ENCODE measurements at places on chromosomes 5 and 9. TPM values are rescaled to one million over a fixed set of nuclear protein-coding genes. Genes with fewer than 3 reads are reported as not detected.

- DNase-seq, result no peak
These were observed 16.8 kb upstream of the JADE2 start for GRCh38 chr5:134508521-134509195.

DNA sequence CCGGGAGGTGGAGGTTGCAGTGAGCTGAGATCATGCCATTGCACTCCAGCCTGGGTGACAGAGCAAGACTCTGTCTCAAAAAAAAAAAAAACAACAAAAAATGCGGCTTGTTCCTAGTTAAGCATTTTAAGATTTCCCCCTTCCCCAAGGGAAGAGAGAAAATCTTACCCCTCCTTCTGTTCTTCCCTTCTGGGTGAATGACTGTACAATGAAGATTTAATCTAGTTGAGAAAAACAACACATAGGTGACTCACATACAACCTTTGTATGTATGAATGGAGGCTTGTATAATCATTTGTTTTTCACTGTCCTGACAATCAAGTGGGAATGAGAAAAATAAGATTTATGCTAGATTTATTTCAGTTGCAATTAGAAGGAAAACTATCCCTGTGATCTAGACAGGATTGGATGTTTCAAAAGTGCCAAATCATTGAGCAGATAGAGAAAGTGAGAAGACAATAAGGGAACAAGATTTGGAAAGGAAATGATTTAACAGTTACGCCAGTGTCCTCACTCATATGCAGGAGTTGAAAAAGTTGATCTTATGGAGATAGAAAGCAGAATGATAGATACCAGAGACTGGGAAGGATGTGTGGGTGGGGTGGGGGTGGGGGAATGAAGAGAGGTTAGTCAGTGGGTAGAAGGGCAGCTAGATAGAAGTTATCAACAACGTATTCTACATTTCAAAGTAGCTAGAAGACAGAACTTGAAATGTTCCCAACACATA is 16.7 kb downstream of the GDA start:
- no peak for DNase-seq

DNA sequence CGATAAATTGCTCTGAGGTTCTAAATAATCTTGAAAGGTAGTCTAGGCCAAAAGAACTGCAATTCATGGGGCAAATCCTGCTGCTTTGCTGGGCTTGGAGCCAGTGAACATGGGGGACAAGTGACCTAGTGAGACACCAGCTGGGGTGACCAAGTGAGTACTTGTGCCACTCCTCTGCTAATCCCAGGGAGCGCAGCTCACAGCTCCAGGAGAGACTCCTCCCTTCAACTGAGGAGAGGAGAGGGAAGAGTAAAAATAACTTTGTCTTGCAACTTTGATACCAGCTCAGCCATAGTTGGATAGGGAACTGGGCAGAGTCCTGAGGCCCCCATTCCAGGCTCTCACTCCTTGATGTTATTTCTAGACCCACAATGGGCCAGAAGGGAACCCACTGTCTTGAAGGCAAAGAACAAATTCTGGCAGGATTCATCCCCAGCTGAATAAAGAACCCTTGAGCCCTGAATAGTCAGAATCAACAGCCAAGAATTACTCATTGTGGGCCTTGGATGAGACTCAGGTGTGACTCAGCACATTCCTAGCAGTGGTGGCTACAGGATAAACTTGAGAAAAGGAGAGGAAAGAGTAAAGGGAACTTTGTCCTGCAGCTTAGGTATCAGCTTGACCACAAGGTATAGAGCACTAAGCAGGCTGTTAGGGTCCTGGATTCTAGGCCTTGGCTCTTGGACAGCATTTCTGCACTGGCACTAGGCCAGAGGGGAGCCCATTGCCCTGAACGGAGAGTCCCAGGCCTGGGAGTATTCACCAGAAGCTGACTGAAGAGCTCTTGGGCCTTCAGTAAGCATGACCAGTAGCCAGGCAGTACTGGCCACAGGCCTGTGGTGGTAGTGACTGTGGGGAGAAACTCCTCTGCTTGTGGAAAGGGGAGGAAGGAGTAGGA is 288.3 kb upstream of the CDH18 start:
- DNase-seq, result no peak

- no peak for DNase-seq
These were observed 20.8 kb downstream of the SNCAIP start for GRCh38 chr5:122332599-122333555.

DNA sequence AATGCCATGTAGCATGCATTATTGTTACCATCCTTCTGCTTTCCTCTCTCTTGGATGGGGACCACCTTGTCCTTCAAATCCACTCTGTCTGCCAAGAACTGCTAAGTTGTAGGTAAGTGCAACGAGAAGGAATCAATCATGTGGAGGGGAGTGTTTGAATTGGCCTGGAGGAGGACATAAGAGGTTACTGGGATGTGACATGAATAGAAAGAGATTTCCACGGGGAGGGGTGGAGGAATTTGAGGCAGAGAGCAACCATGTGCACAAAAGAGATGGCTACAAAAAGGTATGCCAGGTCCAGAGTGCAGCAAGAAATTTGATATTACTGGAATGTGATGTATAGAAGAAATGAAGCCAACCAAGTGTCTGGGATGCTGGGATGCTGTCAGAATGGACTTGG is 648.9 kb upstream of the KLF4 start:
- no peak for DNase-seq

GRCh38 chr9:5185220-5185840 is at the start of gene INSL6:
INSL6 (minus strand) TSS chr9:5185639; CDS start chr9:5185602, 37 bp downstream.
- no peak for DNase-seq

DNA sequence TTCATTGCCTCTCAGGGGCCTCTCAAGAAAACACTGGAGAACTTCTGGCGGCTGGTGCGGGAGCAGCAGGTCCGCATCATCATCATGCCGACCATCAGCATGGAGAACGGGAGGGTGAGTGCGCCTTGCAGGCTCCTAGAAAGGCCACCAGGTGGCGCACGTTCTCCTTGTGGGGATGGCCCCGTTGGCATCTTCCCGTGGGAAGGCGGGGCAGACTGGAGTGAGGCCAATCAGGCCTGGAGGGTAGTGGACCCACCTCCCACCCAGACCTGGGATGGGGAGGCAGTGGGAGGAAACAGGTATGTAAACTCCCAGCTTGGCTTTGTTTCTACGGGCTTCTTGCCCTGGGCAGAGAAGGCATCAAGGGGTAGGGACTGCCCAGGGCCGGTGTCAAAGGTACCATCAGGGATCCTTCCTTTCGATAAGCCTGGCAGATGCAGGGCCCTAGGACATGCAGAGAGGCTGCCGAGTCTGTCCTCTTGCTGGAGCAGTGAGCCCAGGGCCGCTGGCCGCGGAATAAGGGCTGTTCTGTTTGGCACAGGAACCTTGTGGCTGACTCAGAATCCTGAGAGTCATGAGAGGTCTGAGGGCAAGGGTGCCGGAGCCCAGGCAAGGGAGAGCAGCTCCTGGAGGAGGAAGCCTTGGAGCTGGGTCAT is 18.9 kb upstream of the SPTLC1 start:
- no peak for DNase-seq

DNA sequence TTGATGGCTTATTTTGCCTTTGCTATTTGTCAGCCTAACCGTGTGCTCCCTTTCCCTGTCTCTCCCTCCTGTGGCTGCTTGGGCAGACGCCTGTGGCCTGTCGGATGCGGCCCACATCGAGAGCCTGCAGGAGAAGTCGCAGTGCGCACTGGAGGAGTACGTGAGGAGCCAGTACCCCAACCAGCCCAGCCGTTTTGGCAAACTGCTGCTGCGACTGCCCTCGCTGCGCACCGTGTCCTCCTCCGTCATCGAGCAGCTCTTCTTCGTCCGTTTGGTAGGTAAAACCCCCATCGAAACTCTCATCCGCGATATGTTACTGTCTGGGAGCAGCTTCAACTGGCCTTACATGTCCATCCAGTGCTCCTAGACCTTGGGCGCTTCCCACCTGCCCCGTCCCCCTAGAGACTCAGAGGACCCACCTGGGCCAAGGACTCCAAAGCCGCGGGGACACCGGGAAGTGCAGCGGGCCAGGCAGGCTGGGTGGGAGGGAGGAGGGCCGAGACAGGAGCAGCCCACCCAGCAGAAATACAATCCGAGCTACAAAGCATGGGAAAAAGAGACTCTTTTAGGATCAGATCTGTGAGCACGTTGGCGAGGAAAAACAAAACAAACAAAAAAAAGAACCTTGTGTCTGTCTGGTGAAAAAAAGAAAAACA is 10.6 kb downstream of the NR2F1 start:
- no peak for DNase-seq

- no peak for DNase-seq
These were observed 1483.7 kb upstream of the ACO1 start for GRCh38 chr9:30900706-30901105.

- DNase-seq, result no peak
These were observed 87.3 kb downstream of the NTNG2 start for GRCh38 chr9:132249123-132249522.

ARID3C gene
- polyA plus RNA-seq, result not detected

ZBED3 gene
- 7.3 TPM for polyA plus RNA-seq

PLK2 gene
- 78.0 TPM for polyA plus RNA-seq

All from forelimb muscle (tissue), 1 donor.